ENCODE measurements at places on chromosomes 12 and 14.
A peak's percentile ranks its signal among the peaks of the same experiment; 100 is the strongest.

- no peak for DNase-seq
Measured at GRCh38 chr12:49296836-49297694, 2.1 kb downstream of the PRPH start.

GRCh38 chr14:32709027-32709426 lies 229.7 kb upstream of the NPAS3 start:
- DNase-seq: peak; percentile 61

DNA sequence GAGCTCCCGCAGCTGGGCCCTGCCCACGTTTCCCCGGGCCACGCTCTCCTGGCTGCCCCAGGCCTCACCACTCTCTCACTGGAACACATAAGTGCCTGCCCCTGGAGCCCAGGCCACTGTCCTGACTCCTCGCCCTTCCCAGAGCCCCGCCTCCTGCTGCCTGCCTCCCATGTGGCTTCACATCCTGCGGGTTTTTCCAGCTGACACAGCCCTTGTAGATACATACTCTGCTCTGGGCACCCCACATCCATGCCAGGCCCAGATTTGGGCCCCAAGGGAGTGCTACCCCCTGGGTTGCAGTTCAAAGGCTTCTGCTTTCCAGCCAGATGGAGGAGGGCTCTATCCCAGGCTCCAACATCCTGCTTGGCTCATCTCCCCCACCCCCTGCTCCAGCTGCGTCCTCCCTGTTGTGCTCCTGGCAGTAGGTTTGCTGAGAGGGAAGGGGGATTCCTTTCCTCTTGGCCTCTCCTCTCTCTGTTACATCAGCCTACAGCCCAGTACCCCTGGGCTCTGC lies 60.1 kb downstream of the TSPAN9 start:
- DNase-seq: no peak

GRCh38 chr12:15620741-15621539 lies 168.2 kb downstream of the EPS8 start:
- DNase-seq: no peak

- no peak for DNase-seq
Measured at GRCh38 chr12:131911028-131911650, 16.7 kb downstream of the ULK1 start.

GRCh38 chr12:22334410-22335100 lies at the start of gene ST8SIA1:
TSS of gene ST8SIA1 (minus strand) at chr12:22334707. CDS start at chr12:22334232, 475 bp downstream.
- peak; percentile 75 for DNase-seq

DNA sequence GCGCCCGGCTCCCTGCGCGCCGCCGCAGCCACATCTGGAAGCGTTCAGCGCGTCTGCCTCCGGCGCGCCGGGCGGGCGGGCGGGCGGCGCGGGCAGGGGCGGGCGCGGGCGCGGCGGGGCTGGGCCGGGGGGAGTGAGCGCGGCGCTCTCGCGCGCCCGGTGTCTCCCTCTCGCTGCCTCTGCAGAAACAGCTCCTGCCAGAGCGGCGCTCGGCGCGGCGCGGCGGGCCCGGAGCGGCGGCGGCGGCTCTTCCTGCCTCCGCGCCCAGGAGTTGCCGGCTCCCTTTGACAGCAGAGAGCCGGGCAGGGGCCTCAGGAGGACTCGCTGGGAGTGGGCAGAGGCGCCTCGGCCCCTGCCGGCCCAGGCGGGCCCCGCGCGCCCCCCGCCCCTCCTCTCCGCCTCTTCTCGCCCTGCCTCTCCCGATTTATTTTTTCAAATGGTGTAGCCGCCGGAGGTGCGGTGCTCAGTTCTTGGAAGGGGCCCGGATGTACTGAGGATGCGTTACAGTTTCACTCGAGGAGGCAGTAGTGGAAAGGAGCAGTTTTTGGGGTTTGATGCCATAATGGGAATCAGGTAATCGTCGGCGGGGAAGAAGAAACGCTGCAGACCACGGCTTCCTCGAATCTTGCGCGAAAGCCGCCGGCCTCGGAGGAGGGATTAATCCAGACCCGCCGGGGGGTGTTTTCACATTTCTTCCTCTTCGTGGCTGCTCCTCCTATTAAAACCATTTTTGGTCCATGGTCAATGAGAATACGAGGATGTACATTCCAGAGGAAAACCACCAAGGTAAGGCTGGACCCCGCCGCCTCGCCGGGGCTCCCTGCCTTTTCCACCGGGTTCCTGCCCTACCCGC lies at the start of gene CACNA1C:
CACNA1C (plus strand) TSS at position 162 of the 853 bp plus-strand sequence; CDS start at position 738, 576 bp downstream.
- DNase-seq: peak; percentile 86

GRCh38 chr14:80475074-80475473 lies 263.8 kb upstream of the DIO2 start:
- DNase-seq: no peak

DNA sequence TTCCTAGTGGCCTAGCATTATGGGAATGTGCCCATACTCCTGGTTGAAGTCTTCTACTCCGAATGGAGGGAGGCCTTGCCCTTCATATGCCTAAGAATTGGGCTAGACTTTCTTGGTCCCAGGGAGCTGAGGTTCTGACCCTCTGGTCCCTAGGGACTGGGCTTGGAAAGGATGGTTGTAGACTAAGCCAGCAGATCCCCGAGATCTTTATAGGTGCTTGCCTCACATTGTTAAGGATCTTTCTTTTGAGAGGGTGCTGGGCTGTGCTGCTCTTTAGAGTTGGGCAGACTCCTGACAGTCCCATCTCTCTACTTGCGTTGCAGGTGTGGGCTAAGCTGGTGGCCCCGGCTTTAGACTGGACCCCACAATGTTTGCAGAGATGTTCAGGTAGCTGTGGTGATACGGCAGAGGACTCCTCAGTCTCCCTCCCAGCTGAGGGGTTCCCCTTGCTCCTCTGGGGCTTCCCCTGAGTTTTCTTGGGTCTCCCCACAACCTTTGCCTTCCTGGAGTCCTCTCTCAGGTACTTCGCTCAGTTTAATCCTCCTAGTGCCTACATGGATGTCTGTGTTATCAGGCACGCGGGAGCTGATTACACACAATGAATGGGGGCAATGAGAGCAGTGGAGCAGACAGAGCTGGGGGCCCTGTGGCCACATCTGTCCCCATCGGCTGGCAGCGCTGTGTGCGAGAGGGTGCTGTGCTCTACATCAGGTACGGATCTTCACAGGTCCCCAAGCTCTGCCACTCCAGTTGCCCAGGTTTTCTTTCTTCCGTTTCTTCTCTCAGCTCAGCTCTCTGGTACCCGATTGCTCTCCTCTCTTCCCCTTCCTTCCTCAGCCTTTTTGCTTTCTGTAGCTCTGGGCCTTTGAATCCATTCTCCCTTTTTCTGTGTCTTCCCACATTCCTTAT lies 1.3 kb downstream of the MBD6 start:
- DNase-seq: no peak

GRCh38 chr12:7339675-7340074 lies 35.8 kb downstream of the ACSM4 start:
- DNase-seq: no peak

DNA sequence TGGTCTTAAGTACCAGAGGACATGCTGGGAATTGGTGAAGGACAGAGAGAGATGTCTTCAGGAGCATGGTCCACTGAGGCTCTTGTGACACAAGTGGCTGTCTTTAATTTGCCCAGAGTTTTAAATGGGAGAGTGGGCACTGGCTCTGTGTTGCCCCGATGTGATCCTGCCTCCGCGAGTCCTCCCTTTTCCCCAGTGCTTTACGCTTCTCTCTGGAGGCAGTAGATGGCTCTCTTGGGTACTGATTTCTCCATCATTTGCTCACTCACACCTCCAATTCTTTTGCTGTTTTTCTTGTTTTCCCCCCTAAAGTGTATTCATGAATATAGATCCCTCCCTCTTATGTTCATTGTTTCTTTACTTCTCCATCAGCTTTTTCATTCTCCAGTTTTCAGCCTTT lies 74.3 kb downstream of the EMP1 start:
- DNase-seq: no peak

GRCh38 chr14:57382283-57382682 lies 8.1 kb upstream of the NAA30 start:
- DNase-seq: no peak

DNA sequence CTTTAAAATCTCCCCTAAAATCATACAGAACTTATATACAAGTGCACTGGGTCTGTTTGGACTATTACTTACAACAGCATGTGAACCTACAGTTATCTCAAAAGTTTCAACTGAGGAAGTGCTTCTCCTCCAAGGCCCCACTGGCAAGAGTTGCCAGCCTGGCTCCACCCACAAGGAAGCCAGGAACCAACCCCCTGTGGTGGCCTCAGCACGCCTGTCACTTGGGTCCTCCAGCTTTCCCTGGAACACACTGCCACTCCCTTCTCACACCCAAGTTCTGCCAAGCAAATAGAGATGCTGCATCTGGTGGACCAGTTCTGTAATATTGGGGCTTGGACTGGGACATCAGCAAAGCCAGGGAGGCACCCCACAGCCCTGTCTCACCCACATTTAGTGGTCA lies 115.4 kb downstream of the GCH1 start:
- peak; percentile 37 for DNase-seq

GRCh38 chr12:66380769-66381535 lies 78.7 kb downstream of the HELB start:
- no peak for DNase-seq

DNA sequence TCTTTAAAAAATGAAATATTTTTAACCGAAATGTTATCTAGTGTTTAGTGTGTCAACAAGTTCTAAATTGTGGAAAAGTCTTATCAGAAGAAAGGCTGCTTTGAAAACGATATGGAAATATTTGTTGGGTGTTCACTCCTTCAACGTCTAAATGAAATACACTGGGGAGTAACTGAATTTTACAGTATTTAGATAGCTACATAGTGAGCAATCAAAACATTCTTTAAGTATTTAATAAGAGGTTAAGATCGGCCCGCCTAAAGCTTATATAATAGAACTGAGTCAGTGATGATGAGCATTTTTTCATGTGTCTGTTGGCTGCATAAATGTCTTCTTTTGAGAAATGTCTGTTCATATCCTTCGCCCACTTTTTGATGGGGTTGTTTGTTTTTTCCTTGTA lies 228.3 kb downstream of the RAD51B start:
- no peak for DNase-seq

DNA sequence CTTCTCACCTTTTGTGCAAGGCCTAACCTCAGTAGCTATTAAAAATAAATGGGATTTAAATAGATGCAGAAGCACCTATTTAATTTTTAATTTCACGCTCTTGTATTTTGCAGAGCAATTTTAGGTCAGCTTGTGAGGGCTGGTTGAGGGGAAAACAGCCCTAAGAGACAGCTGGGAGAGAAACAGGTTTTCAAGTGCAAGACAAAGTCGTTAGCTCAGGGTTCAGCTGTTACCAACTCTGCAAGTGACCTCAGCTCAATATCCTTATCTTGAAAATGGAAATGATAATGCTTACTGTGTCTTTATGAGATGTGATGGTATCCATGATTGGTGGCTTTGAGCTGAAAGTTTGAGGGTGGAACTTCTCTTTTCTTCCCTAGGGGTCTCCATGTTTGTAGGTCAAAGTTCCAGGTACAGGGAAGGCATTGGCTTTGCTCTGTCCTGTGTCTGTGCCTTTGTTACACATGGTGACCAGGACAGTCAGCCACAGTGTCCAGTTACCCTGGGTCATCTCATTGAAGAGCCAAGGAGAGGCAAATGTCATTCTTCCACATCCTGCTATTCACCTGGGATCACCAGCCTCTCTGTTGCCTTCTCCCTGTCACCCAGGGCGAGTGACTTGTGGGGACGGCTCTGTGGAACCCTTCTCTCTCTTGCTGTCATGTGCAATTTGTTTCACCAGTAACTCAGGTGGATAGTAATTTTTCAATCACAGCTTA lies 100.3 kb downstream of the SAMD4A start:
- no peak for DNase-seq

DNA sequence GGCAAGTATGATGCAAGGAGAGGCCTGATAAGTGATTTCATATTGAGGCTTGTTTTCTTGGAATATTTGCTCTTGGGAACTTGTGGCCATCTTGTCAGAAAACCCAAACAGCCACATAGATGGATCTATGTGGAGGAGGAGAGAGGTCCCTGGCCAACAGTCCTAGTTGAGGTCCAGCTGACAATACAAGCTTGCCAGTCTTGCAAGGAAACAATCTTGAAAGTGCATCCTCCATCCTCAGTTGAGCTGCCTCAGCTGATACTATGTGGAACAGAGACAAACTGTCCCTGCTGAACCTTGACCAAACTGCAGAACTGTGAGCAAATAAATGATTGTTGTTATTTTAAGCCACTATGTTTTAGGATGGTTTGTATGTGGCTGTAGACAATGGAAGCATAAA lies 146.4 kb downstream of the TMX1 start:
- DNase-seq: no peak

DNA sequence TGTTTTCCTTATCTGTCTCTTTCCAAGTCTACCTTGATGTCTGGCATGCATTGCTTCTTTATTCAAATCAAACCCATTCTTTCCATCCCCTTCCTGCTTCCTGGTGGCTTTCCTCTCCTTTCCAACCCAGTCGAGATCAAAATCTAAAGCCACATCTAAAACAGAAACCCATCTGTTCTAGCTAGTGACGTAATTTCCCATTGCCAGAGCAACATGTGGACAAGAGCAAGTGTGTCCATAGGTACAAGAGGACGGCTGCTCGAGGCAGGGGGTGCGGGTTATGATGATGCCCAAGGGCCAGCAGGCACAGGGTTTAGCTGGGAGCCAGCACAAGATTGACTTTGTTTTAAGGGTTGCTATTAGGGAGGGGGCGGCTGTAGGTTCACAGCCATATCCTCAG lies 7.0 kb downstream of the KRT80 start:
- DNase-seq: no peak

DNA sequence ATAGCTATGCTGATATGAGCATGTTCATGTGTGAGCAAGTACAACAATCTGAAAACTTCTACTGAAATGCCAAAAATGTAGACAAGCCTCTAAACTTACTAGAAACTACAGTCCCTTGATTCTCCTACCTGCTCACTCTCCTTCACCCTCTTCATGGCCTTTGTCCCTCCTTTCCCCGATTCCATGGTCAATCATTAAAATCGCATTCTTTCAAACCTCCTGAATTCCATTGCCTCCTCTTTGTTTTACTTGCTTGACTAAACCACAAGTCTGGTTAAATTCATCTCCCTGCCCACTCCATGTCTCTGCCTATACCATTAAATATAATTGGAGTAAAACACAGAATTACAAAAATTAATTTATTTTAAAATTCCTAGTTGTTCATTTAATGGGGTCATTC lies 33.0 kb upstream of the SSTR1 start:
- DNase-seq: no peak

- no peak for DNase-seq
Measured at GRCh38 chr14:95018821-95019220, 138.5 kb downstream of the DICER1 start.

DNA sequence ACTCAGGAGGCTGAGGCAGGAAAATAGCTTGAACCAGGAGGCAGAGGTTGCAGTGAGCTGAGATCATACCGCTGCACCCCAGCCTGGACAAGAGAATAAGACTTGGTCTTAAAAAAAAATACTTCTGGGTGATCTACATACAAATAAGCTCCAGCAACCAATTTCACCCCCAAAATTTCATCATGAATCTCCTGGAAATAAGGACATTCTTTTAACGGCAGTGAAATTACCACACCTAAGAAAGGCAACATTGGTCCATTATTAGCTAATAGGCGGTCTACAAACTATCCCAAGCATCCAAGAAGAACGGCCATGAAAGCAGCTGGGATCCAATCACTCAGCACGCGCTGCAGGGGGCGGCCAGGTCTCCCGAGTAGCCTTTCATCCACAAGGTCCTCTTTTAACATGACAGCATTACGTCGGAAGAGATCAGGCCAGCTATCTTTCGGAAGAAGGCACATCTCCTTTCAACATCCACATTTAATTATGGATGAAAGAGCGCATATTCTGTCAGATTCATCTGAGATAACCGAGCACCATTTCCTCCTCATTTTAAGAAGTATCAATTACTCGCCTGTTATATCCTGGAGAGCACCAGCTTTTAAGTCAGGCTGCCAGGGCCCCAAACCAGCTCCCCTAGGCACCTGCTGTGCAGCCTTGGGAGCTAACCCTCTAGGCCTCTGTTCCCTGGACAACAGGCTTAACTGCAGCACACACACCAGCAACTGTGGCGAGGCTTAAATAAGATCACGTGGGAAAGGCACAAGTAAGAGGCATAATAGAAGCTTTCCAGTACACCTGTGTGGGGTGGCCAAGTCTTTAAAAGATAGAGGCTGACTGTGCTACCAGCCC lies 4.2 kb downstream of the SLC15A4 start:
- DNase-seq: no peak
